Stimulated activated CD8-positive, alpha-beta memory T cell treated with anti-CD3 and anti-CD28 coated beads, Interleukin-7, amount 100 ng/mL, for 4 hours (primary cell): ENCODE measurements at places on chromosomes 1 and 21.

DNA sequence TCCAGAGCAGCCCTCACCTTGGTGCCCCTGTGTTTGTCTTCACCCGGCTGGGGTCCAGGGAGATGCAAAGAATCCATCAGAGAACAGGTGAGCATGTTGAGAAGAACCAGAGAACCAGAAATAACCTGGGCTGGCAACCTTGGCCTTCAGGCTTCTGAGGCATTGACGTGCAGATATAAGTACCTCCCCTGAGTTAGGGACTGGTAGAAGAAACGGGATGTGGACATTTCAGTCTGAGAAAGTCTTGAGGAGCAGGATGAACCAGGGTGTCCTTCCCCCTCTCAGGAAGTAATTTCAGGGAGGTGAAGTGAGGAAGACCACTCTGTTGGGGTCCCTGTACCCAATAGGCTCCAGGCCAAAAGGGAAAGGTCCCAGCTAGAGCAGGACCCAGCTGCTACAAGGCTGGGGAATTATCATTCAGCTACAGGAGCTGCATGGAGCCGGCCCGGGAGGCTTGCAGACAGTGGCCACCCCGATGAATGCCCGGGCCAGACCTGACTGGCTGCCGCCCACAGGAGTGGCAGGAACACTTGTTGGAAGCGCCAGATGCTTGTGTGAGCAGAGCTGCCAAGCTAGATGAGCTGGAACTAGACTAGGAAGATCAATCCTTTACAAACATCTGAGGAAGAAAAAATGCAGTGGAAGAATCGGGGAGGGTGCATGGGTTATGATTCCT, 1.7 kb upstream of the AURKAIP1 start:
- DNase-seq: no peak

- no peak for DNase-seq
These were observed 75.8 kb downstream of the ARHGEF16 start for GRCh38 chr1:3530086-3530925.

DNA sequence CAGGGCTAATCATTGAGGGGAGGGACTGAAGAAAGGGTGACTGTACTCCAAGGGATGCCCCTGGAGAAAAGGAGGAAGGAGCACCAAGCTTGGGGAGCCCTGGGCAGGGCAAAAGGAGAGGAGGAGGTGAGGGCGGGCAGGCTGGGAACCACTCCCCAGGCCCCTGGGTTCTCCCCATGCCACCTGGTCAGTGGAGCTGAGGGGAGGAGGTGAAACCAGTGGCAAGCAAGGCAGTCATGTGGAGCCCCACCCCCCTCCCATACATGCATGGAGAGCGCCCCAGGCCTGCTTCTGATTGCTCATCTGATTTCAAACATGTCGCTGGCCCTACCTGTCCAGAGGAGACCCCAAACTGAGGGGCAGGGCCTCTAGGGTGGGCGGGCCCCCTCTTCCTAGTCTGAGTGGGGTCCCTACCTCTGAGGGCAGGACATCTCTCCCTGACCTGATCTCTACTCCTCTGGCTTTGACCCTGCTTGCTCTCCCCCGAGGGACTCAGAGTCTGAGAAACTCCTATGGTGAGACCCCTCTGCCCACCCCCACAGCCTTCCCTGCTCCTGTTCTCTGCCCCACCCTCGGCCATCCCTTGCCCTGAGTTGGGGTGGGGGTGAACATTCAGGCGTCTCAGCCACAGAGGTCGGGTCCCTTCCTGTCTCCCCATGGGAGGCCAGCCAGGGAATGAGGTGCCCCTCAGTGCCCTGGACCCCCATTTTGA, 18.6 kb downstream of the INSRR start:
- no peak for DNase-seq

GRCh38 chr1:109751531-109752260, 10.9 kb upstream of the GSTM3 start:
- no peak for DNase-seq

- DNase-seq: peak; percentile 47
These were observed 13.2 kb upstream of the CELA3B start for GRCh38 chr1:21963477-21964217.

DNA sequence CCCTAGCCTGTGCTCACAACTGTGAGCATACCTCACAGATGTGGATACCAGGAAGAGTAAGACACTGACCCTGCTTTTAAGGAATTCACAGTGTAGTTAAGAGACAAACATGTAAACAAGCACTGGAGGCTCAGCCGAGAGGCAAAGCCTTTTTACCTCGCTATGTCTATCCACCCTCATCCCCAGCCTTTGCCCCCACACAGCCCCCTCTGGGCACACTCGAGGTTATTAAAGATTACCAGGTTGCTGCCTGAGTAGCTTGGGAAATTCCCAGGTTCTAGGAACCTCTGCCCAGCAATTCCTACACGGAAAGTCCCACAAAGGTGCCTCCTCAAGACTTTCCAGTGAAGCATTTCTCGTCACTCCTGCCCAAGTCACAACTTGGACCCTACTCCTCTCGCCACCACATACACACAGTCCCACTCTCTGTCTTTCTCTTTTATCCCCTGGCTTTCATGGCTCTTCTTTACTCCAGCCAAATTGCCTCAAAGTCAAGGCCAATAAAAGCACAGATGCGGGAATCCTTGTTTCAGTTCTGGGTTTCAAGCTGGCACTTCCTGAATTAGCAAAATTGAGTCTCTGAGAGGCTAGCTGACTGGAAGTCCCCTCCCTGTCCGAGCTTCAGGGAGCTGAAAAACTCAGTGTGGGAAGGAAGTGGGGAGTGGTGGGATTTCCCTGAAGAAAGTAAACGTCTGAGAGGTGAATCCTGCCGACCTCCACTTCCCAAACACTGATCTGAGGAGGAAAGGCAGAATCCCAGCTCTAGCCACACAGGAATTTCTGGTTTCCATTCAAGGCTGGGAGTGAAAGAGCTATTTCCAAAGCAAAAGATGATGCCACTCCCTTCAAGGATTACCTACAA, 7.6 kb downstream of the DENND2D start:
- no peak for DNase-seq

- DNase-seq: no peak
These were observed 206.9 kb downstream of the ASTN1 start for GRCh38 chr1:176957603-176958002.

- no peak for DNase-seq
These were observed 14.7 kb downstream of the ATPAF1 start for GRCh38 chr1:46653405-46653958.

- DNase-seq: no peak
These were observed 52.9 kb downstream of the TNN start for GRCh38 chr1:175120511-175120910.

- no peak for DNase-seq
These were observed 137.4 kb downstream of the CNIH3 start for GRCh38 chr1:224753491-224753890.

- DNase-seq: peak; percentile 27
These were observed 32.5 kb downstream of the LRRC3 start for GRCh38 chr21:44487831-44488230.

GRCh38 chr1:27525296-27526272, 35.6 kb upstream of the WASF2 start:
- no peak for DNase-seq

GRCh38 chr1:1601564-1602303, 1.8 kb upstream of the FNDC10 start:
- no peak for DNase-seq

DNA sequence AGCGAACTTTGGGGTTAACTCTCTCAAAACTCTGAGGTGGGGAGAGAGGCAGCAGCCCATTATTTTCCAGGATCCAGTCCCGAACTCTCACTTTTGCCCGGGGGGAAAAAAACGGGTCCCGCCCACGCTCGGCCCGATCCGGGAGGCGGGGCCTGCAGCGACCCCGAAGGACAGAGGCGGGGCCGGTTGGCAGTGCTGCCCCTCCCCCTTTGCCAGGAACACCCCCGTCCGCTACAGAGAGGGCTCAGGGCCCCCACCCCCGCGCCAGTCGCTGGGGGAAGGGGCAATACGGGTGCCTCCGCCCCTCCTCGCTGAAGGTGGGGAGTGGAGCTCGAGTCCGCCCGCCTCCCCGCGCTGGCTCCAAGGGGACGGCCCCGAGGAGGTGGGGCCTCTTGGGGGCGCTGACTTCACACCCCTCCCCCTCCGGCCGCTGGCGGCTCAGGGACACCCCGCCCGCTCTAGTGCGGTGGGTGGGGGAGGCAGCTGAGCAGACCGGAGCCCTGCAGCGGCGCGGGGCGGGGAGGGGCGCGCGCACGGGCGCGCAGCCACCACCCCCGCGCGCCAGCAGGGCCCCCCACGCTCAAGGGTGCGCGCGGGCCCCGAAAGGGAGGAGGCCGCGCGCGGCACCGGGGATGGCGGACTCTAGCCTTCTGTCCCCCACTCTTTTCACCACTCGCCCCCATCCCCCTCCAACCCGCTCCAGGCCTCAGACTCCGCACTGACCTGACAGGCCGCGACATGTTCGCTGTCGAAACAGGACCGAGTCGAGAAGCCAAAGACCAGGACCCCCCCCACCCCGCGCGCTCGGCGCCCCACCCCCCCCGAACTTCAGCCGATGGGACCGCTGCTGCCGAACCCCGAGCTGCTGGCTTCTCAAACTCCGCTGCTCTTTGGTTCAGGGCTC, 496 bp downstream of the NUCKS1 start:
- DNase-seq: peak; percentile 96

DNA sequence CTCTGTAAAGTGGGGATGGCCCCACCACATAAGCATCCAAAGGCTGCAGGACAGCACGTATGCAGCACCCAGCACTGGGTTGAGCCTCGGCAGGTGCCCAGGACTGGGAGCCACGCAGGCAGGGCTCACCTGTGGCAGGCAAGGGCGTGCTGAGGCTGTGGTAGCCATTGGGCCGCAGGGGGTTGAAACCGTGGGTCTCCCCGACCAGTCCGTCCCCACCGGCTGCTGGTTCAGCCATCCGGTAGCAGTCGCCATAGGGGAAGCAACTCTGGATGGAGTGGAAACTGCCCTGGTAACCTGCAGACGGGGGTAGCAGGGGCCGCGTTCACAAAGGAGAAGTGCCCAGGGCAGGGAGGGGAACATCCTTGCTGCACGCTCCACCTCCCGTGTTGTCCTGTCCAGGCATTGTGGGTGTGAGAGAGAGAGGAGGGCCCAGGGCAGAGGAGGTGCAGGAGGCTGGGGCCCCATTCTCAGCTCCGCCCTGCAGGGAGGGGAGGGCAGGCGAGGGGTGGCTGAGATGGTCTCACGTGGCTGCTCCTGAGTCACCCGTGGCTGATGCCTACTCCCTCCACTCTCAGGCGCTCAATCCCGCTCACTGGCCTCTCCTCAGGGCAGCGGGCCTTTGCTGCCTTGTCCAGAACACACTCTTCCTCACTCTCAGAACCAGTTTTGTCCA, 49.9 kb downstream of the DMRTB1 start:
- no peak for DNase-seq

DNA sequence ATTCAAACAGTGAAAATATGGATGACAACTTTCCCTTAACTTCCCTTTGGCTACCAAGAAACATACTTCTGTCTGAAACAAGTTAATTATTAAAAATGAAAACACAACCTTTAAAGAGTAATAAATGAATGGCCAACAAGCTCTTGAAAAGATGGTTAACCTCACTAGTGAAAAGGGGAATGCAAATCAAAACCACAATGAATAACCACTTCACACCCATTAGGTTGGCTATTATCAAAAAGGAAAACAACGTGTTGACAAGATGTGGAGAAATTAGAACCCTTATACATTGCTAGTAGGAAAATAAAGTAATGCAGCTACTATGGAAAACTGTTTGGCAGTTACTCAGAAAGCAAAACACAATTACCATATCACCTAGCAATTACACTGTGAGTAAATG, 14.1 kb downstream of the COP1 start:
- DNase-seq: no peak

DNA sequence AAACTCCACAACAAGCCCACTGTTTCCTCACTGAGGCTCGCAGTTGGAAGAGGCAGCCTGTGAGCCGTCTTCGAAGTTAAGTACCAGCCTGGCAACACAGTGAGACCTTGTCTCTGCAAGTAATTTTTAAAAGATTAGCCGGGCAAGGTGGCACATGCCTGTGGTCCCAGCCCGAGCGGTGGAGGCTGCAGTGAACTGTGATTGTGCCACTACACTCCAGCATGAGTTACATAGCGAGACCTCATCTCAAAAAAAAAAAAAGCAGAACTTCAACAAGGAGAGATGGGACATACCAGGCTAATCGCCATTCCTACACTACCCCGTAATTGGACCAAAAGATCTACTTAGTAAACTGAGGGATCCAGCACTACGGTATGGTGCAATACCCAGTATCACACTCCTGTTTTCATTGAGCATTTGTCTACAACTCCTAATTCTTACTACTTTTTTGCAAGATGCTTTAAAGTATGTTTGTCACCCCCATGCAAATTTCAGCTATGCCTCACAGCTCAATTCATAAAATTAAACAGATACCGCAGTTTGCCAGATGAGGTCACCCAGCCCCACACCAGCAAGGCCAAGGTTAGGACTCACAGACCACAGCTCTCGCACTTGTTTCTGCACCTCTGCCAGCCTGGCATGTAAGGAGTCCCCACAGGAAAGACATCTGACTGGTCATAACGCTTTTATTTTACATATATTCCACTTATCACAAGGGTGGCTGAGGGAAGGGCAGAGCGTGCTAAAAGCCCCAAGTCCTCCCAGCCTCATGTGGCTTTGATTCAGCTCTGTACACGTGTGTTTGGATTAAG, 21.0 kb downstream of the SDE2 start:
- peak; percentile 11 for DNase-seq

DNA sequence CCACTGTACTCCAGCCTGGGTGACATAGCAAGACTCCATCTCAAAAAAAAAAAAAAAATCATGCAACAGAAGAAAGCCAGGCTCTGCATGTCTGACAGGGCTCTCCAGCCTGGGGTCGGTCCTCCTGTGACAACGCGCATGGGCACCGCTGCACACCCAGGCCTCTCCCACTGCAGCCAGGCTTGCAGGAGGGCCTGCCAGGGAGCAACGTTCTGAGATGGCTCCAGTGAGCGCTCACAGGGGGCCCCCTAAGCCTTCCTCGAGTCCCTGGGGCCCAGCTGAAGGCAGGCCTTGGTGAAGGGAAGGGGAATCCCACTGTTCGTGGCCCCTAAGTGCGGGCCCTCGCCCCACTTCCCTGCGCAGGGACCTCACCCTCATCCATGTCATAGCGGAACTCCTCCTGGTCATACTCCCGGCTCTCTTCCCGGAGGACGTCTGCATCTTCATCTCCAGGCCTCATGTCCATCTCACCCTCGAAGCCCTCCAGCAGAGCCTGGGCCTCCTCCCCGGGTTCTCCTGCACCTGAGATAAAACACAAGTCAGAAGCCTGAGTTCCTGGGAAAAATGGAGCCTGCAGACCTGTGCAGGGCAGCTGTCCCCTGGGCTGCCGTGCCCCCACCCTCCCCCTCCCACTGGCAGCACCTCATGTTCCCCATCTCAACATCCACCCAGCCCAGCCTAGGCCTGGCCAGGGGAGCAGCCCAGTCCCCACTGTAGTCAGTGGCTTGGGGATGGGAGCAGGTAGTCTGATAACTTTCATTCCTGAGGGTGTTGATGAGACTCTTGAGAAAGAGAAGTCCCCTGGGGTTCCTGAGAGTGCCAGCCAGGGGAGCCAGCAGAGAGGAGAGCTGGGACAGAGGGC, 20.3 kb downstream of the RSPH1 start:
- DNase-seq: no peak

- DNase-seq: no peak
These were observed 47.0 kb downstream of the TAS1R2 start for GRCh38 chr1:18812453-18812939.
